OCI-LY7 (cell line): ENCODE measurements at places on chromosomes 6 and 20.

GRCh38 chr20:59807909-59808728 lies 125.3 kb downstream of the SYCP2 start:
- DNase-seq, result no peak

GRCh38 chr20:50339466-50339901 lies 148.9 kb downstream of the CEBPB start:
- no peak for DNase-seq

DNA sequence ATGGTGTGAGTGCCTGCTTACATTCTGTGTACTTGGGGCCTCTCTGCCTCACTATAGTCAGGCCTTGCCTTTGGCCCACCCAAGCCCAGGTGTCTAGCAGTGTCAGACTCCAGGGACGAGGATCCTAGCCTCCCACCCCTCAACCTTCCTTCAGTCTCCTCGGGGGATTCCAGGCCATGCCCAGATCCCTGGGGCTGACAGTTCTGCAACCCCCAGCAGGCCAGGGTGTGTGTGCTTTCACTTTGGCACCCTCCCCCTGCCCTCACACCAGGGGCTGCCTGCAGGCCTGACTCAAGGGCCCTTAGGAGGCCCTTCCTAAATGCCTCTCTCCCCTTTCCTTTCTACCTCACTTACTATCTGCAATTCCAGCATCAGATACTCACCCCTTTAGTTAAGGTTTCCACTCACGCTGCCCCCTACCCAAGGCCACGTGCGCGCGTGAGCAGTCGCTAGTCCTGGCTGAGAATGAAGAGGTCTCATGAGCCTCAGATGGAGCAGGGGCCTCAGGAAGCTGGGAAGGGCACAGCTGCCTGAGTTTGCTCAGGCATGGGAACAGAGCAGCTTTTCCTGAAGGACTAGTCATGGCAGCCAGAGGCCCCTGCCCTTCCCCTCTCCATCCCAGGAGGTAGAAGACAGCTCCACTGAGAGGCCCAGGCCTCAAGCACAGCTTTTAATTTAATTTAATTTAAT lies 859 bp upstream of the CLPS start:
- DNase-seq, result no peak

- no peak for DNase-seq
These were observed 388.2 kb downstream of the TBC1D32 start for GRCh38 chr6:120945905-120946594.

- DNase-seq, result no peak
These were observed 202.5 kb downstream of the TFAP2B start for GRCh38 chr6:51021171-51021570.

DNA sequence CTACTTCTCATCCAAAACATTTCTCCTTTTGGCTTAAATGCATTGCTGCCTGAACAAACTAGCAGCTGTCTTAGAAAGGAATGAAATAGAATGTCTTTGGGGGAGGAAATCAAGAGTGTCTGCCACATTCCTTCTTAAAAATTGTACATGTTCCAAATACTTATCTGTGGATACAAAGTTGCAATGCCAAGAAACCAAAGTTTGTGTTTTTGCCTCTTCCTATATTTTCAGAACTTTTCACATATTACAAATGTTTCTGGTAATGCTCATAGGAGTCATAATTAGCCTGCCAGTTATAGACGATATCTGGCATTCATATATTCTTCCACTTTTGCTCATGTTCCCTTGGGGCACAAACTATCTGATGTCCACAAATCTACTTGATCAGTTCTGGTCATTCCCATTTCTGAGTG lies 165.5 kb upstream of the BMP5 start:
- DNase-seq, result no peak

- no peak for DNase-seq
These were observed 135.6 kb upstream of the SLC22A23 start for GRCh38 chr6:3592371-3592941.

- no peak for DNase-seq
These were observed 853.0 kb upstream of the EPHA7 start for GRCh38 chr6:94272327-94272726.

- no peak for DNase-seq
These were observed 565.9 kb upstream of the RNF217 start for GRCh38 chr6:124396361-124396760.

DNA sequence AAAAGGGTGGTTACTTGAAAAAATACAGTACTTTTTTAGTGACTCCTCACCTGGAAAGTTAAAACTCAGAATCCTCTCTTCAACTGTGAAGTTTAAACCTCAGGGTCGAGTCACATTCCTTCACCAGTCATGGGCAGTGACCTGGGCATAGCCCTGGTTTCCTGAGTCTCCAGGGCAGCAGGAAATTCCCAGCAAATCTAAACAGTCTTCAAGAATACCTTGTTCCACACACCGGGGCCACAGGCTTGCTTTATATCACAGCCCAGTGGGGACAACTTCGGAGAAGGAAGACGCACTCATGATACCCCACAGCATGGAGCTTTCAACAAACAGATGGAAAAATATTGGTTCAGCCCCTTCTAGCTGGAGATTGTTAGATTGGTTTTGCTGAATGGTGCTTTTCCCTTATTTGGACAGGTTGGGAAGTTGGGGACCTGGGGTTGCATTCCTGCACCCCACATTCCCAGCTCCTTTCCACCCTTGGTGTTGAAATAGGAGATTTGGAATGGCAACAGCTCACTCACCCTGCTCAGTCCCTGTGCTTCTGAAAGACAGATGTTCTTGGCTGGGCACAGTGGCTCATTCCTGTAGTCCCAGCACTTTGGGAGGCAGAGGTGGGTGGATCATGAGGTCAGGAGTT lies 113.0 kb upstream of the TMEM170B start:
- DNase-seq, result no peak

GRCh38 chr6:34389034-34389433 lies 3.4 kb downstream of the NUDT3 start:
- DNase-seq, result no peak
